SJSA1 (cell line): ENCODE measurements at places on chromosomes 3 and 15. TPM values are rescaled to one million over a fixed set of nuclear protein-coding genes. Genes with fewer than 3 reads are reported as not detected.
A peak's percentile ranks its signal among the peaks of the same experiment; 100 is the strongest.

CLEC3B gene
- total RNA-seq = 4.4 and 11.6 TPM in 2 replicates

- no peak for DNase-seq
Measured at GRCh38 chr3:38039899-38040261, 872 bp downstream of the DLEC1 start.

DNA sequence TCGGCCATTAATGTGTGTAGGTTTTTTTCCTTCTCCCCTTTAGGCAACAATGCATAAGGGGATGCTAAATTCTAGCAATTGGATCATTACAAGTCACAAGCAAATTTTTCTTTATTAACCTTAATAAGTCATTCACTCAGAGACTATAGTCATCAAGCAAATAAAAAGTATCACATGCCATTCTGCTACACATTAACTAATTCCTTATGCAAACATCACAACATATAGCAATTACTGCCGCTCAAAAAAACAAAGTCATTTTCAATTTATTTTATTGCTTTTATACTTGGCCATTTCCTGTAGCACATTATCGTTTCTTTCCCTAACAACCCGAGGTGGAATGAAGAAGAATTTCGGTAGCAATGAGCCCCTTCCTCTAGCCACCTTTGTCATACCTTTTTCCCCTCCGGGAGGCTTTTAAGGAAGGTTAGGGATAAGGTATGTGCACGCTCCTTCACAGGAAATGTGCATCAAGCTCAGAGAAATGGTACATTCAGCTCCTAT lies 421.2 kb downstream of the TIGIT start:
- DNase-seq = no peak

DNA sequence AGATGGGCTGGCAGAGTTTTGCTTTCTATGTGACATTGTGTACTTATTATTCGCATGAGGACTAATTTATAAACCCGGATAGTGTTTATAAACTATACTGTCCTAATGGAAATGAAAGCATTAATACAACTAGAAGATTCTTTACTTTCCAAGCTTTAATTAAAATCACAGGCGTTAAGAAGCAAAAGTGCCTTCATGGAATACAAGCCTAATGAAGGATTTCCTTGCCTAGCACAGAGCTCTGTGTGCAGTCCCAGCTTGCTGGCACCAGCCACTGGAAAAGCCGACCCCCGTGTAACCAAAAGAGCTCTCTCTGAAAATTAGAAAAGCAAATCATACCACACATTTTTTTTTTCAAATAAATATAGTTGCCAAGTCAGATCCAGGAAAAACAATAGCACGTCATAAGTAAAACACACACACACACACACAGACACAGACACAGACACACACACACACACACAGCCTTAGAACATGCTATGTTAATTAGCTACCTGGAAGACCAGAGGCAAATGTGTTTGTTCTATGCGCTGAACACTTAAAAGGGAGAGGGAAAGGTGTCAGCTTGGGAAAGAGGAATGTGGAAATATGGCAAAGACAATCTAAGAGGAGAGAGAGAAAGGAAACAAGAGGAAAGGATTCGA lies 1084.2 kb downstream of the TUSC7 start:
- no peak for DNase-seq

- DNase-seq = no peak
Measured at GRCh38 chr3:187612656-187613055, 57.5 kb downstream of the SST start.

DNA sequence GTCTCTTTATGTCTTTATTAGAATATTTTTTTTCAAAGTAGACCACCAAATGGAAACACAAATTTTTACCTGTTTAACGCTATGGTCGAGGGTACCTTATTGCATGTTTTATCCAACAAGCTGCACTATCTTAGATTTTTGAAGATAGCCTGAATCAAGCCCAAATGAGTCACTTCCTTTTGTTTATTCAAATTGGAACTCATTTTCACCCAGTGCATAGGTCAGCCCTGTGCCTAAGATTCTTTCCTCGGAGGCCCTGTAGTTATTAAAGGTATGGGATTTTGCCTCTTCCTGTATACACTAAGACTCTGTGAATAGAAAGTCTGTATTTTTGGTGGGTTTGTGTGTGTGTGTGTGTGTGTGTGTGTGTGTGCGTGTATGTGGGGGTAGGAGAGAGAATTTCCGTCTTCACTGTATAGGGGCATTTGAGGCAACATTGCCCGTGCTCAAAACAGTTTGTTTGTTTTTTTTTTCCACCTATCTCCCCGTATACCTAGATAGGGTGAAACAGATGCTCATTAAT lies 358.0 kb upstream of the CADM2 start:
- DNase-seq = no peak

GRCh38 chr3:195823999-195824398 lies 12.3 kb upstream of the MUC4 start:
- no peak for DNase-seq

RHCG gene
- total RNA-seq = not detected in 2 replicates

GRCh38 chr15:63523306-63523990 lies 19.1 kb downstream of the USP3 start:
- DNase-seq = peak; percentile 53

DNA sequence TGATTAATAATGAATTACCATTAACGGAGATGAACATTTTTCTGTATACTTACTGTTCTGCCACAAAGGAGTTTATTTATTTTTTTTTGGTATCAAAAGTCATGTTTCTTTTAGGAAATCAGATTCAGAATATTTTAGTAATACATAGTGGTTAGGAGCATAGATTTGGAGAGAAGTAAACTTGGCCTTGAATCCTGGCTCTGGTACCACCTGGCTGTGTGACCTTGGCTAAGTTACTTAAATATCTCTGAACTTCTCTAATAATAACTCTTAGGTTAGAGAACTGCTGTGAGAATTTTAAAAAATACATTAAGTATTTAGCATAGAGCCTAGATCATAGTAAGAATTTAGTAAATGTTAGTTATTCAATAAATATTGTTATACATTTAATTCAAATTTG lies 309.1 kb downstream of the RBMS3 start:
- DNase-seq = no peak

DNA sequence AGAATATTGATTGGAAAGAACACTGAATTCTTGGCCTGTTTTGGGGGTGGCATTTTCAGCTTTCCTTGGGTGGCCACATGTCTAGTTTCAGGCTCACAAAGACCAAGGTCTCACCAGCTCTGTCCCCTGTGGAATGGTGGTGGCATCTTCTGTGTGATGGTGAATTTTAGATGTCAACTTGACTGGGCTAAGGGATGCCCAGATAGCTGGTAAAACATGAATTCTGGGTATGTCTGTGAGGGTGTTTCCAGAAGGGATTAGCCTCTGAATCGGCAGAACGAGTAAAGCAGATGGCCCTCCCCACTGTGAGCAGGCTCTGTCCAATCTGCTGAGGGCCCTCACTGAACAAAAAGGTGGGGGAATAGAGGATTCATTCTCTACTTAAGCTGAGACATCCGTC lies 34.4 kb upstream of the MYZAP start:
- DNase-seq = no peak

DNA sequence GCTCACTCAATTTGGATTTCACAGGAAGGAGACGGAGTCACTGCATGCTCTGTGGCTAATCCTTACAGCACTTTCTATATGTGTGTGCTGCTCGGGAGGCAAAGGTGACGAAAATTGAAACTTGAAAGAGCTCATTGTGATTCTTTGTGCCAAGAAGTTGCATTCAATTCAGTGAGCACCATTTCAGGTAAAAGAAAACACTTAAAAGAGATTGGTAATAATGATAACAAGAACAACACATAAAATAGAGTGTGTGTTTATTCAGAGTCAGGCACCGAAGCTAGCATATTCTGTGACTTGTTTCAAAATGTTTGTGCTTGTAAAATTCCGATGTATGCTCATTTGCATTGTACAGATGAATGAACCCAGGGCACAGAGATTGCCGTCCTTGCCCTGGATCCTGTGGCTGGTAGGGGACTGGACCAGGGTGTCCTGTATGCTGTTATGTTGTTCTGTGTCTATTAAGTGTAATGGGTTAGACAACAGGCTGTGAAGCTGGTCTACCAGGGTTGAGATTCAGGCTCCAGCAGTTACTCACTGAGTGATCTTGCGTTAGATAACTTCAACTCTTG lies 193.3 kb upstream of the PROK2 start:
- no peak for DNase-seq

COL7A1 gene
- total RNA-seq = 86.6 and 136 TPM in 2 replicates

APOD gene
- not detected in 2 replicates for total RNA-seq

DNA sequence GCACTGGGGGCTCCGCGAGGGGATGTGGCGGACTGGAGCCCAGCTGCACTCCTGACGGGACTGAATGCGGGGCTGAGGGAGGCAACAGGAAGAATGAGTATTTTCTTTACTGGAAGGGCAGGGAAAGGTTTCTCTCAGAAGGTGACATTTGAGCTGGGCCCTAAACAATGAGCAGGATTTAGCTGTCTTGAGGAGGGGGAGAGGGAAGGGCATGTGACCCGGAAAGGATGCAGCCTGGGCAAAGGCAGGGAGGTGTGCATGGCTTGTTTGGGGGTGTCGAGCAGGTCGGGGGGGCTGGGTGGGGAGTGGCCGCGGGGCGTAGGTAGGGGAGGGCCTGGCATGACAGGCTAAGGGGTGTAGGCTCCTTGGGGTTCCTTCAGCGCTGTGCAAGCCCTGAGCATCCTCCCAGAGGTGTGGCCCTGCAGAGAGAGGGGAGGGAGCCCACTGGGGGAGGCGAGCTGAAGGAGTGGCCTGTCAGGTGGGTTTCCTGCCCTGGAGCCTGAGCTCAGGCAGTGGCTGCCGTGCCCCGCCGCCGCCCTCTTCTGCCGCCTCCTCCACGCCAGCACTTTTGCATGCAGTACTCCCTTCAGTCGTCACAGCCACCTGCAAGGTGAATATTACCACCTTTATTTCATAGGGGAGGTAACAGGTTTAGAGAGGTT lies 17.2 kb upstream of the ANKDD1A start:
- no peak for DNase-seq

CTNNB1 gene
- total RNA-seq = 501 and 574 TPM in 2 replicates

FBXO40 gene
- not detected in 2 replicates for total RNA-seq

GRCh38 chr3:172087198-172087597 lies 47.8 kb downstream of the FNDC3B start:
- no peak for DNase-seq

- no peak for DNase-seq
Measured at GRCh38 chr15:97678656-97679055, 281.8 kb upstream of the ARRDC4 start.

- no peak for DNase-seq
Measured at GRCh38 chr15:85003593-85004312, 22.1 kb downstream of the PDE8A start.

DNA sequence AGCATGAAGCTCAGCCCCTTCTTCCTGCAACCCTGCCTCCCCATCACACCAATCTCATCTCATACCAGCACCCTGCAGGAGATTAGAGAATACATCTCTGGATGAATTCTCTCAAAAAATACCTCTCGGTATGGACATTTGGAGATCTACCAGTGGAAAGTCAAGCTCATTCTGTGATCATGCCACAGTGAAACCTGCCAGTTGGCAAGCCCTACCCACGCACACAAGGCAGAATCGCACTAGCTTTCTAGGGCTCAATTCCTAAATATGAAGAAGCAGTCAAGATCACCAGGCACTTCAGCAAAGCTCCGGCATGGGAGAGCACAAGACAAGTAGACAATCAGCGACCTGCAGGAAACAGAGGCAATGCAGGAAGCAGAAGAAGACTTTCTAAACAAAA lies 221.2 kb downstream of the NTRK3 start:
- no peak for DNase-seq

GRCh38 chr3:54966979-54967378 lies 39.1 kb upstream of the LRTM1 start:
- no peak for DNase-seq

PARP15 gene
- not detected in 2 replicates for total RNA-seq

- no peak for DNase-seq
Measured at GRCh38 chr3:119322021-119322834, 28.0 kb downstream of the ARHGAP31 start.

DNA sequence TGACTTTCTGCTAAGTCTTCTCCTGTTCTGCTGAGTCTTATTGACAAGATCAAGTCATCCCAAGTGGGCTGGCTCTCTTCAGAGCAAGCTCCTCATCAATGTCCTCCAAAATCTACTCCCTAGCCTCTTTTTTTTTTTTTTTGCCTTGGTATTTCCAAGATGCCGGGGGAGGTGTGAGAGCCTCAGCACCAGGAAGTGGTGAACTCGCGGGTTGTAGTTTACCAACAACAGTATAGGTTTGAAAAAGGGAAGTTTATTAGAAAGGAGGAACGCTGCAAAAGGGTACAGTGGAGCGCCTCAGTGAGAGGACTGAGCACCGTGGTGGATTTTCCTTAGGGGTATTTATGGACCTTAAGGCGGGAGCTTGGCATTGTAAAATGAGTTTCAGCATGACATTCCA lies 94.3 kb upstream of the SGO1 start:
- DNase-seq = no peak

GRCh38 chr3:106371221-106371970 lies 502.6 kb upstream of the CBLB start:
- no peak for DNase-seq

DNA sequence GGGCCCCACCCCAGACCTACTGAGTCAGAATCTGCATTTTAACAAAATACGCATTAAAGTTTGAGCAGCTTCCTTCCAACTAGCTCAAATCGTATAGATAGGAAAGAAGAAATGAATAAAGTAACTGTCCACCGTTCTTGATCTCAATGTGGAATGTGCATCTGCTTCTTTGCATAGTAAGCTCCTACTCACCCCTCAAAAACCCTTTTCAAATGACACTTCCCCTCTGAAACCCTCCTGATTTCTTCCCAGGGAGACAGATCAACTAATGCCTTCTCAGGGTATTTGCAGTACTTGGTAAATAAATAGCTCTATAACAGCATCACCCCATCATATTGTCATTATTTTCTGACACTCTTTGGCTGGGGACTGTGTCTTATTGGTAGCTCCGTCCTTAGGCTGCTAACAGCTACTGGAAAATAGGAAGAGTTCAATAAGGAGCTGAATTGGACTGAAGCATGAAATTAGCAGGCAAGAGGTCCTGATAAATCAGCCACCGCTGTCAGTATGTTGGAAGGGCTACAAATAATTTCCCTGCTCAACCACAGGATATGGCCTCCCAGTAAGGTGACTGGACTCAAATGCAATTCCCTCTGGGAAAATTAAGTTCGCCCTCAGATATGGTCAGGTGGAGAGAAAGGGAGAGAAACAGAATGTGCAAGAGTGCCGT lies 10.2 kb downstream of the OXTR start:
- no peak for DNase-seq

GRCh38 chr3:22156868-22157267 lies 405.9 kb upstream of the ZNF385D start:
- DNase-seq = no peak

GLCE gene
- 31.7 and 40.4 TPM in 2 replicates for total RNA-seq

CCDC54 gene
- not detected in 2 replicates for total RNA-seq

- no peak for DNase-seq
Measured at GRCh38 chr3:51796854-51797253, 17.8 kb upstream of the IQCF6 start.

GRCh38 chr15:26518885-26519284 lies 254.0 kb downstream of the GABRB3 start:
- DNase-seq = no peak

CEP19 gene
- 2.0 and 2.5 TPM in 2 replicates for total RNA-seq
